ENCODE measurements at places on chromosomes 3 and 15.

- no peaks in the 10 kb centered on the region for H3K36me3 ChIP-seq
- H3K4me3 ChIP-seq, result no peak overlapping the region
- no peaks in the 10 kb centered on the region for H3K27me3 ChIP-seq
- DNase-seq, result peak; percentile 3
- H3K27ac ChIP-seq, result no peak overlapping the region
Observed at GRCh38 chr3:118936811-118937210, 97.8 kb downstream of the IGSF11 start.

- no peak overlapping the region for H3K27ac ChIP-seq
- no peaks in the 10 kb centered on the region for H3K36me3 ChIP-seq
- peaks cover 26% of the 10 kb centered on the region for H3K4me1 ChIP-seq
Observed at GRCh38 chr3:185207931-185208746, 45.7 kb downstream of the EHHADH start.

GRCh38 chr15:56806148-56806536 lies 72.8 kb upstream of the ZNF280D start:
- H3K4me1 ChIP-seq, result peaks cover 19% of the 10 kb centered on the region
- H3K36me3 ChIP-seq, result no peaks in the 10 kb centered on the region
- peak overlapping the region; percentile 18 for H3K4me3 ChIP-seq

GRCh38 chr3:173893066-173893465 lies 495.5 kb downstream of the NLGN1 start:
- no peaks in the 10 kb centered on the region for H3K27me3 ChIP-seq
- no peaks in the 10 kb centered on the region for H3K4me1 ChIP-seq
- no peak overlapping the region for H3K4me3 ChIP-seq
- no peak overlapping the region for H3K27ac ChIP-seq
- DNase-seq, result no peak
- no peaks in the 10 kb centered on the region for H3K36me3 ChIP-seq

DNA sequence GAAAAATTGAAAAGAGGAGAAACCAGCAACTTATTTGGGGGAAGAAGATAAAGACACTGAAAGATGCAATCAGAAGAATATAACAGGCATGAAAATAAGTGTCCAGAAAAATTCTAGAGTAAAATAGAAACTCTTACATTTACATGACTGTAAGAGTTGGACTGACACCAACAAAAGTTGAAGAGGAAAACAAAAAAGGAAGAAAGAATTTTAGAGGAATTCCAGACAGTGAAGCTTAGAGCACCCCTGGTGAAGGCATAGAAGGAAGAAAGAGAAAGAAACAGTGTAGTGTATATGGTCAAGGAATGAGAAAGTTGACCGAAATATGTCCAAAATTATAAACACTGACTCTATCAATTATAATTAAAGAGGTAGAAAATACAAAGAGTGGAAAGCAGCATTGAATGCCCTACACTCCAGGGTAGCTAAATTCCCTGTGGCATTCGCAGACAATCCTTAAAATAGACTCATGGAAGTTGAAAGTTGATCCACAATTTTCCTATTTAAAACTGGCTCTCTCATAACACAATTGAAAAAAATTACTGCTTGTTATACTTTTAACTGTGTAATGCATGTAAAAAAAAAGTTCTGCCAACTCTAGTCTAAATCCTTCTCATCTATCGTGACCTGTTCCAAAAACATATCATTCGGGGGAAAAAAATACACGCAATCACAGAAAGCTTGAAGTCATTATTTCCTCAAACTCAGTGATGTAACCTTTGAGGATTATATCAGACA lies 102.6 kb upstream of the ABI3BP start:
- DNase-seq, result no peak
- no peaks in the 10 kb centered on the region for H3K36me3 ChIP-seq
- peaks cover 11% of the 10 kb centered on the region for H3K27me3 ChIP-seq

GRCh38 chr15:75790631-75791336 lies 52.5 kb upstream of the UBE2Q2 start:
- peaks cover 3% of the 10 kb centered on the region for H3K4me1 ChIP-seq
- no peak for DNase-seq
- H3K4me3 ChIP-seq, result no peak overlapping the region
- no peak overlapping the region for H3K27ac ChIP-seq

DNA sequence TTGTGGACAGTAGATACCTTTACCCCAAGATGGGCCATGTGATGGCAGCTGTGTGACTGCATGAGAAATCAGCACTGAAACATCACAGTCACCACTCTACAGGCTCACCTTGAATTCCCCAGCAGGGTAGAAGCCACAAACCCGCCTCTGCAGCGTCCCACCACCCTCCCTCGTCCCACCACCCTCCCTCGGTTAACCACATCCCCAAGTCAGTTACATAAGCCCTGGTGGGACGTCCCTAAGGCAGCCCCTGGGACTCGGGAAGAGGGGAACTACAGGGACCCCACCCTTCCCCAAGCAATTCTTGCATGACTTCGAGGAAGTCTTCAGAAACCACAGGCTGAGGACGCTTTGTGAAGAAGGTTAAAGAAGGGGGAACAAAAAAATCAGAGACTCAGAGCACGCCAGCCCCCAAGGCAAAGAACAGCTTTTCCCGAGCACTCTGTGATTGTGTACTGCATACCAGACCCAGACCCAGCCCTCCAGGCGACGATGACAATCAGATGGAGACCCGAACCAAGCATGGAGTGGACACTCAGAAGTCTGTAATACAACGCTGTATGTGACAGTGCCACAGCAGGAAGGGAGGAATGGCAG lies 60.5 kb downstream of the SH3BP5 start:
- H3K36me3 ChIP-seq, result no peaks in the 10 kb centered on the region
- DNase-seq, result no peak
- H3K27ac ChIP-seq, result no peak overlapping the region
- H3K4me3 ChIP-seq, result no peak overlapping the region

DNA sequence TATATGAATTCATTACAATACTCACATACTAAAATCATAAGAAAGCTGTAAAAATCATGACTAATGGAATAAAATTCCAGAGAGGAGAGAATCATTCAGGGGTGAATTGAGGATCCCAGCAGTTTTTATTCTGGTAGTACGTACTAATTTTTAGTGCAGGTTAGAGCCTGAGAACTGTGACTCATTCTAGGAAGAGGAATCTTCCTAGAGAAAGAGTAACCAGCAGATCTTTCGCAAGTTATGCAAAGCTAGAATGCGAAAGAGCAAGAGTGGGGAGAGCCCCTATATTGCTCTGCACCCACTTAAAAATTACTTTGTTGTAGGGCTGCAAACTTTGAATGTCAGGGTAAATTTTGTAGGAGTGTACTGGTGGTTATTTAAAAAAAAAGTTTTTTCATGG lies 303.6 kb upstream of the ARPP21 start:
- DNase-seq, result no peak
- H3K27me3 ChIP-seq, result no peaks in the 10 kb centered on the region
- H3K36me3 ChIP-seq, result no peaks in the 10 kb centered on the region
- no peak overlapping the region for H3K4me3 ChIP-seq
- H3K27ac ChIP-seq, result no peak overlapping the region

GRCh38 chr3:71265365-71265915 lies 318.1 kb downstream of the FOXP1 start:
- no peak overlapping the region for H3K4me3 ChIP-seq
- H3K27me3 ChIP-seq, result no peaks in the 10 kb centered on the region
- no peak for DNase-seq
- peaks cover 7% of the 10 kb centered on the region for H3K4me1 ChIP-seq
- no peak overlapping the region for H3K27ac ChIP-seq

- peaks cover 4% of the 10 kb centered on the region for H3K4me1 ChIP-seq
- no peaks in the 10 kb centered on the region for H3K36me3 ChIP-seq
- H3K4me3 ChIP-seq, result no peak overlapping the region
- peaks cover 50% of the 10 kb centered on the region for H3K27me3 ChIP-seq
Observed at GRCh38 chr3:133408366-133408765, 8.5 kb downstream of the BFSP2 start.

DNA sequence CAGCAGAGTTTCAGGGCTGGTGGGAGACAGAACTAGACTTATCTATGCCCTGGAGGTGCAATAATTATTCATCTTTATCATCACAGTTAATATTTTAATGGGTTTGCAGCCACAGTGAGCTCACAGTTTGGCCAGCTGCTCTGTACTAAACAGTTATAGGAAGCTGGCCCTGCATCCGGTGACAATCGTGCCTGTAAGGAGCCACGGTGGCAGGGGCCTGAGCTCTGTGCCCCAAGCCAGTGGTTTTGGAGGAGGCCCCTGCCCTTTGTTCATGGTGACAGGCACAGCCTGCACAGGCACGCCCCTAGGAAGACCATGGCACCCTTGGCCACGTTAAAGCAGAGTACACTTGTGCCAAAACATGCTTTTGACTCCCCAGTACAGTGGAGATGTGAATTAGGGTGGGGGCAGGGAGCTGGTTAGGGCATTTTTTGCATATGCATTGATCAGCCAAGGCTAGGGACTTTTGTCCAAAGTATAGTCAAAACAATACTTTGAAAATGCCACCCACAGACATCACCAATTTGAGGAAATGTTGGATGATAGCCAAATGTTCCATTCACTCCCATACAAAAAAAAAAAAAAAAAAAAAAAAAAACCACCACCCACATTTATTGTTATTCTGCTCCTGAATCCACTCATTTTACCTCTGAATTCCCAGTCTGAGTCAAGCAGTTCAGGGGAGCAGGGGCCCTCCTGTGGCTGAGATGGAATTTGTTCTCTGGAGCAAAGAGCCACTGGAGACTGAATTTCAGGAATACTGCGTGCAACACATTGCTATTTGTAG lies 3.4 kb upstream of the RFTN1 start:
- peaks cover 13% of the 10 kb centered on the region for H3K4me1 ChIP-seq
- H3K27me3 ChIP-seq, result peaks cover 53% of the 10 kb centered on the region
- no peaks in the 10 kb centered on the region for H3K36me3 ChIP-seq
- H3K4me3 ChIP-seq, result no peak overlapping the region

GRCh38 chr3:125129512-125129997 lies 73.8 kb upstream of the HEG1 start:
- H3K27ac ChIP-seq, result peak overlapping the region; percentile 55
- no peaks in the 10 kb centered on the region for H3K27me3 ChIP-seq
- H3K4me1 ChIP-seq, result peaks cover 30% of the 10 kb centered on the region
- peak; percentile 94 for DNase-seq
- H3K36me3 ChIP-seq, result no peaks in the 10 kb centered on the region

DNA sequence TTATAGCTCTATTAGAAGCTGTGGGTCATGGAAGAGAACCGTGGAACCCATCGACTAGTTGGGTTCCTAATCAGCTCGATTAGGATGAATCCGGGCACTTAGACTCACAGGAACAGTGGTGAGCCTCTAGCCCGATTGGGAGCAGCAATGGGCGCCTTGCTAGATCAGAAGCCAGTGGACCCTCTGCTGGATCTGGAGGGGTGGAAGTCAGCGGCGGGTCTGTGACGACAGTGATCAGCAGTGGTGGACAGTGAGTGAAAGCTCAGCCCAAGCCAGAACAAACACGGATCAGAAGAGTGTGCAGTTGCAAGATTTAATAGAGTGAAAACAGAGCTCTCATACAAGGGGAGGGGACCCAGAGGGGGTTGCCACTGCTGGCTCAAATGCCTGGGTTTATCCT lies 1170.2 kb downstream of the OTOL1 start:
- H3K4me3 ChIP-seq, result no peak overlapping the region
- no peak for DNase-seq
- no peaks in the 10 kb centered on the region for H3K36me3 ChIP-seq
- no peaks in the 10 kb centered on the region for H3K27me3 ChIP-seq

DNA sequence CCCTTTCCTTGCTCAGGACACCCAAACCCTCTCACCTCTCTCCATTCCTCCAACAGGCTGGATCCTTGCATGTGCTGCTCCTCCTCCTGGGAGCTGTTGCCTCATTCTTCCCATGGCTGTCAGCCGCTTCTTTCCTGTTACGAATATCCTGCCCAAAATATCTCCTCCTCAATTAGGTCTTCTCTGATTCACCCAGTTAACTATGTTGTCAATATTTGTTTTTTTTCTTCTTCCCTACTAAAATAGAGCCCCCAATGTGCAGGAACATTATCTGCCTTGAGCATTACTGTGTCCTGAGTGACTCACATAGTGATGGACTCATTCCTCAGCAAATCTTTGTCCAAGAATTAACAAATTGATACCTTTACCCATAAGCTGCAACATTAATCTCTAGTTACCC lies 357.2 kb downstream of the CLSTN2 start:
- no peak overlapping the region for H3K4me3 ChIP-seq
- no peaks in the 10 kb centered on the region for H3K27me3 ChIP-seq
- no peak for DNase-seq

GRCh38 chr3:127141921-127142730 lies 50.8 kb upstream of the PRR23E start:
- no peaks in the 10 kb centered on the region for H3K4me1 ChIP-seq
- no peaks in the 10 kb centered on the region for H3K27me3 ChIP-seq
- H3K4me3 ChIP-seq, result no peak overlapping the region
- DNase-seq, result no peak
- H3K36me3 ChIP-seq, result no peaks in the 10 kb centered on the region

GRCh38 chr3:51921081-51921578 lies 18.0 kb upstream of the IQCF1 start:
- no peak for DNase-seq
- H3K4me1 ChIP-seq, result no peaks in the 10 kb centered on the region
- no peak overlapping the region for H3K4me3 ChIP-seq
- H3K27ac ChIP-seq, result no peak overlapping the region
- H3K27me3 ChIP-seq, result no peaks in the 10 kb centered on the region
- no peaks in the 10 kb centered on the region for H3K36me3 ChIP-seq

- no peak overlapping the region for H3K27ac ChIP-seq
- H3K4me1 ChIP-seq, result no peaks in the 10 kb centered on the region
- DNase-seq, result no peak
- H3K4me3 ChIP-seq, result no peak overlapping the region
- no peaks in the 10 kb centered on the region for H3K36me3 ChIP-seq
Observed at GRCh38 chr3:28232659-28233058, 8.8 kb upstream of the CMC1 start.

GRCh38 chr3:68878322-68878721 lies 54.0 kb downstream of the TAFA4 start:
- H3K4me1 ChIP-seq, result no peaks in the 10 kb centered on the region
- no peaks in the 10 kb centered on the region for H3K36me3 ChIP-seq
- H3K4me3 ChIP-seq, result no peak overlapping the region

GRCh38 chr3:188589071-188589470 lies 435.1 kb downstream of the LPP start:
- no peaks in the 10 kb centered on the region for H3K36me3 ChIP-seq
- no peak overlapping the region for H3K27ac ChIP-seq
- H3K4me1 ChIP-seq, result peaks cover 16% of the 10 kb centered on the region
- no peak for DNase-seq
- H3K27me3 ChIP-seq, result no peaks in the 10 kb centered on the region

- H3K4me3 ChIP-seq, result peak overlapping the region; percentile 57
- no peaks in the 10 kb centered on the region for H3K27me3 ChIP-seq
- H3K36me3 ChIP-seq, result no peaks in the 10 kb centered on the region
- H3K27ac ChIP-seq, result no peak overlapping the region
- H3K4me1 ChIP-seq, result peaks cover 7% of the 10 kb centered on the region
Observed at GRCh38 chr3:32780735-32781210, 37.0 kb upstream of the TRIM71 start.

Data from A673 (cell line).